ENCODE measurements at places on chromosomes 1 and 21. TPM values are rescaled to one million over a fixed set of nuclear protein-coding genes. Genes with fewer than 3 reads are reported as not detected.

- H3K4me3 ChIP-seq = no peak overlapping the region
- DNase-seq = no peak
- H3K4me1 ChIP-seq = no peaks in the 10 kb centered on the region
Measured at GRCh38 chr1:34500451-34500850, 254.4 kb upstream of the GJB5 start.

The MTMR11 gene
- polyA plus RNA-seq = 170 TPM

DNA sequence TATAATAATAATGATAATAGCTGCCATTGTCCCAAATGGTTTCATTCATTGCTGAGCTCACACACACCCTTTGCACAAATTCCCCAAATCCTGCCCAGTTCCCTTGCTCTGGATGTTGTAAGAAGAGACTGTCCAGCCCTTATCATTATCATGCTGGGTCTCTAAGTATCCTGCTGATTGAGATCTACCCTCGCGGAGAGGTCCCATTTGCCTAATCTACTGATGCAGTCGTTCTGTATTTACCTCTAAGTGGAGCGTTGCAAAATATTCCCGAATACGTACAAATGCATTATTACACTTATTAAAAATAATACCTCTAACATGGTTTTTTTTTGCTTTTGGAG, 51.2 kb downstream of the TNFRSF8 start:
- no peak overlapping the region for H3K27ac ChIP-seq
- H3K4me3 ChIP-seq = no peak overlapping the region
- DNase-seq = no peak
- no peaks in the 10 kb centered on the region for H3K36me3 ChIP-seq
- no peaks in the 10 kb centered on the region for H3K4me1 ChIP-seq

The AADACL4 gene
- not detected for polyA plus RNA-seq

GRCh38 chr1:117112047-117112717, 9.4 kb downstream of the TRIM45 start:
- H3K27me3 ChIP-seq = no peaks in the 10 kb centered on the region
- no peak for DNase-seq
- peaks cover 22% of the 10 kb centered on the region for H3K36me3 ChIP-seq
- no peak overlapping the region for H3K27ac ChIP-seq
- no peaks in the 10 kb centered on the region for H3K4me1 ChIP-seq
- no peak overlapping the region for H3K4me3 ChIP-seq

The FAM151A gene
- polyA plus RNA-seq = 2.8 TPM

The SPATA1 gene
- 4.5 TPM for polyA plus RNA-seq

- H3K4me3 ChIP-seq = peak overlapping the region; percentile 61
- no peaks in the 10 kb centered on the region for H3K4me1 ChIP-seq
- H3K27ac ChIP-seq = no peak overlapping the region
- H3K27me3 ChIP-seq = peaks cover 41% of the 10 kb centered on the region
- H3K36me3 ChIP-seq = no peaks in the 10 kb centered on the region
Measured at GRCh38 chr21:31559368-31560119, 99.9 kb upstream of the SOD1 start.

GRCh38 chr21:45747802-45748445, 104.4 kb downstream of the PCBP3 start:
- H3K27ac ChIP-seq = peak overlapping the region; percentile 33
- H3K4me3 ChIP-seq = no peak overlapping the region
- no peaks in the 10 kb centered on the region for H3K27me3 ChIP-seq
- DNase-seq = no peak
- no peaks in the 10 kb centered on the region for H3K36me3 ChIP-seq
- H3K4me1 ChIP-seq = no peaks in the 10 kb centered on the region

GRCh38 chr1:219834314-219834917, 93.9 kb downstream of the SLC30A10 start:
- no peak for DNase-seq
- H3K4me3 ChIP-seq = no peak overlapping the region

GRCh38 chr1:244361764-244362473, 89.8 kb downstream of the ADSS2 start:
- peak; percentile 53 for DNase-seq
- H3K36me3 ChIP-seq = no peaks in the 10 kb centered on the region
- peak overlapping the region; percentile 2 for H3K27ac ChIP-seq
- H3K27me3 ChIP-seq = no peaks in the 10 kb centered on the region

- no peak overlapping the region for H3K27ac ChIP-seq
- H3K4me3 ChIP-seq = no peak overlapping the region
- H3K4me1 ChIP-seq = peaks cover 32% of the 10 kb centered on the region
Measured at GRCh38 chr1:22112554-22112953, 30.3 kb downstream of the WNT4 start.

DNA sequence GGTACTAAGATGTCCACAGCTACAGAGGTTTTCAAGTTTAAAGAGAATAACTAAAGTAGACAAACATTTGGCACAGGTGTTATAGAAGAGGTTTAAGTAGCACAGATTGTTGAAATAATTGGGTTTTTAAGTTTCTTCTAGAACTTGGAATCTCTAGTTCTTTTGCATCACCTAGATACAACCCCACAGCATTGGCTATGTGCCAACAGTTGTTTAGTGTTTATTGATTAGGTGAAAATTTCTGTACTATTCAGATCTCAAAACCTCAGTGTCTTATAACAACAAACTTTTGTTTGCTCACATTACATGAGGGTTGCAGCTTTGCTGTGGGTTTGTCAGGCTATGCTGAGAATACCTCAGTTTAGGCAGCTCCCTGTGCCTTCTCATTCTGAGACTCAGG, 162.5 kb downstream of the TBX15 start:
- DNase-seq = no peak
- H3K4me3 ChIP-seq = no peak overlapping the region
- H3K36me3 ChIP-seq = no peaks in the 10 kb centered on the region

DNA sequence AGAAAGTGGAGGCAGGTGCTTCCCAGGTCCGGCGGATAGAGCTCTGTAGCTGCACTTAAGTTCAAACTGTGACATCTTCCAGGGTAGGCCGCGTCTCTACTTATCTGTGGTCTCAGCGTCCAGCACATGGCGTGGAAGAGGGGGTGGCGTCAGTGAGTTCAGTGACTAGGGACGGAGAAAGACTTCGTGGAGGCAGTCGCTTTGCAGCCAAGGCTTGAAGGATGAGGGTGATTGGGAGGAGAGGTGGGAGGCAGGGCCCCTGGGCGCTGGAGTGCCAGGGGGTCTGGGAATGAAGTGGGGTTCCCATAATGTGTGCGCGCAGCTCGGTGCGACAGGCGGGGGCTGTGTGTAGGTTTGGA, 444 bp upstream of the AGO1 start:
- no peaks in the 10 kb centered on the region for H3K27me3 ChIP-seq
- H3K4me1 ChIP-seq = peaks cover 32% of the 10 kb centered on the region
- H3K4me3 ChIP-seq = peak overlapping the region; percentile 22

GRCh38 chr1:30117685-30118084, 605.7 kb downstream of the MATN1 start:
- H3K27ac ChIP-seq = no peak overlapping the region
- H3K27me3 ChIP-seq = no peaks in the 10 kb centered on the region
- H3K4me1 ChIP-seq = no peaks in the 10 kb centered on the region
- no peak overlapping the region for H3K4me3 ChIP-seq
- DNase-seq = no peak

The MYOCOS gene
- polyA plus RNA-seq = not detected

DNA sequence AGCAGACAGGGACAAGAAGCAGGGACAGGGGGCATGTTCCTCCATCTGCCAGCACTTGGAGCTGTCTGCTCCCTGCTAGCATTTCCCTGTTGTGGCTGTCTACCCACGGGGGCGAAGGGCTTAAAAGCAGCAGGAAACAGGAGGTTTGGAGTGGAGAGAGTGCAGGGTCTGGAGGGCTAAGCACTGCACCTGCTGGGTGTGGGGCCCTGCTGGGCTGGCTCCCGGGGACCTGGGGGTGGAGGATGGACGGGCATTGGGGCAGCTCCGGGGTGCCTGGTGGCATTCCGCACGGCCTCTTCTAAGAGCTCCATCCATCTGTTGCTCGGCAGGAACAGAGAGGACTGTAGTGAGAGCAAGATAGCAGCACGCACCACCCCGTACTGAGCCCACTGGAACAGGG, 21.2 kb downstream of the LRRC71 start:
- H3K4me3 ChIP-seq = no peak overlapping the region
- H3K27me3 ChIP-seq = no peaks in the 10 kb centered on the region
- H3K36me3 ChIP-seq = peaks cover 99% of the 10 kb centered on the region
- no peak for DNase-seq

The HSD3B2 gene
- 0.72 TPM for polyA plus RNA-seq

Data from large intestine (tissue), 12 donors.